ENCODE measurements at places on chromosomes 2 and 18.

GRCh38 chr2:209411296-209411695, 12.6 kb upstream of the MAP2 start:
- no peak for DNase-seq

- DNase-seq: no peak
Observed at GRCh38 chr2:73112026-73112912, 479 bp downstream of the RAB11FIP5 start.

GRCh38 chr18:48767090-48767690, 183.6 kb downstream of the SMAD7 start:
- DNase-seq: no peak

DNA sequence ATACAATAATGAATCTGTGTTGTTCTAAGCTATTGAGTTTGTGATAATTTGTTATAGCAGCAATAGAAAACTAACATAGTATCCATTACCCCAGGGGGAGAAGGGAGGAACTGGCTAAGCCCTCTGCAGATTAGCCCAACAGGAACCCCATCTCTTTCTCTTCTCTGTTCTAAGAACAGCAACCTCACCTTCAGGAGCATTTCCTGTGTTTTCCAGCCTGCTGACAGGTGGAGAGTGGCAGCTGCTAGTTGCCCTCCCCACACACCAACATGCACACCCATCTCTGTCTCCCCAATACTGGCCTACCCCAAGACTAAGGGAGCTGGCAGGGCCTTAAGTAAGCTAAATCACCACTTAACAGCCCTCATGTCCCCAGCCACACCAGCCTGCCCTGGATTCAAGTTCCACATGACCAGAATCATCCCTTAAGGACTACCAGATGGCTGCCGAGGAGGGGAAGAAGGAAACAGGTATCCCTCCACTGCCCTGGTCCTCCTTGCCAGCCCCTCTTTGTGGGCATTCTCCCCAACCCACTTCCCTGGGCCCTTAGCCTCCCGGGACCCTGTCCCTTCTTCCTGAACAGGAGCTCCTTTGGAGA, 52.8 kb downstream of the TRABD2A start:
- DNase-seq: no peak

DNA sequence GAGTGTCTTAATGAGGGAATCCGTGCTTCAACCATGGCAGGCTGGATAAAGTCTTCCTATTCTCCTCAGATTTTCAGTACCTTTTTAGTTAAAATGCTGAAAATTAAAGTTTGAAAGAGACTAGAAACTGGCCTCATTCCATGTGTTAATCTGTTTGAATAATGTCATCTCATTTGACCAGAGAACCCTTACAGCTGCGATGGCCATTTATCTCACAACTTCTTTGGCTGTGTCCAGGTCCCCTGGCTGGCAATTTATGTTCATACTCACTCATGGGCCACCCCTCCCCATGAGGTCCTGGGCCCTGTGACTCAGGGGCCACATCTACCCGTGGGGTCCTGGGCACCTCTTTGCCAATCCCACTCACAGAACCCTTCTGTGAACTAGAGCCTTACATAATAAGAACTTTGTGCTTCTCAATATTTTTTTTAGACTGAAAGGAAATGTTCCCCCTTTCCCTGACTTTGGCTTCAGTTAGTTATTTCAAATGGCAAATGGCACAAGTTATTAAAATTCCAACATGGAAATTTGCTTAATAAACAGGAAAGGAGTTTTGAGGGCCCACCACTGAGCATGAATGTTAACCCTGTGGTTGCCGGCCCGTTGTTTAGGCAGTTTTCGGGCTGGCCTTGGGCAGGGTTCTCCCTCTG, 134.6 kb downstream of the UXS1 start:
- DNase-seq: no peak

GRCh38 chr2:46411245-46411641, 68.1 kb upstream of the TMEM247 start:
- DNase-seq: no peak

DNA sequence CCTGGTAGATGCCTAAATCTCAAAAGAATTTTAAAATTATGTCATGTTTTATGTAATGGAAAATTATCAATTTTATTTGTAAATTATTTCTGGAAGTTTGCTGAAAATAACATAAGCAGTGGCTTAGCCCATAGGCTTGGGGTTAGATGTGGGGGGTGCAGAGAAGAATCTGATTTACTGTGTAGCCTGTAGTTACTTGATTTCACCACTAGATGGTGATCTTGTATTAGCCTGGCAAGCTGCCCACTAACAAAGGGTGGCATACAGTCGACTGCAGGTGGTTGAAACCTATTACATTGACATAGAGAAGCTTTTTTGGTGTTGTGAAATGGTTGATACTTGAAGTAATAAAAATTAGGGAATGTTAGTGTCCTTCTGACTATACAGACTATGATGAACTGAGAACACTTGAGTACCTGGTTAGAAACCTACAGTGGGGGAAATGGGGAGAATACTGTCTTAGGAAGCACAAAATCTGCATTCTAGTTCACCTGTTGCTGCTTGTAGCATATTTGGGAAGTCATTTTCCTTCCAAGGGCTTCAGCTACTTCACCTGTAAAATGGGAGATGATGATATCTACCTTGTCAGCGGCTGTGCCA, 191.0 kb upstream of the LHCGR start:
- peak; percentile 21 for DNase-seq

- DNase-seq: no peak
Observed at GRCh38 chr2:218019411-218020060, 16.7 kb upstream of the TNS1 start.

- DNase-seq: no peak
Observed at GRCh38 chr2:29485631-29486030, 370.4 kb downstream of the CLIP4 start.

- no peak for DNase-seq
Observed at GRCh38 chr18:32915516-32915915, 142.7 kb upstream of the KLHL14 start.

DNA sequence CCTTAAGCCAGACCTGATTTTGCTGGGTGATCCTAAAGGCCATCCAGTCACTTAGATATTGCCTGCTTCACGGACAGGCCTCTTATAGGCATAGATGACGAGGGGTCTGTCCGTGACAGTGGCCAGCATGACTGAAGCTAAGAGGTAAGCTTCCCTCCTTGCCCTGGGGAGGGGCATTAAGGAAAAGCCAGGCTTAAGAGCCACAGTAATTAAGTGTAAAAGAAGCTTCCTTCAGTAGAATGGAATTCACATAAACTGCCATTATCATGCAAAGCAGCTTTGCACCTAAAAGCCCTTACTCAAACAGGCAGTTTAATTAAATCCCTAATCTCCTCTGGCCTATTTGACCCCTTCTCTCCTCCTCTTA, 99.4 kb upstream of the PKDCC start:
- DNase-seq: no peak

GRCh38 chr2:63484481-63484880, 103.8 kb downstream of the WDPCP start:
- DNase-seq: no peak

GRCh38 chr2:32058130-32058529, 5.2 kb upstream of the SPAST start:
- no peak for DNase-seq

GRCh38 chr2:207847098-207847806, 77.5 kb upstream of the FZD5 start:
- DNase-seq: no peak

GRCh38 chr2:134250840-134251461, 2.9 kb upstream of the MGAT5 start:
- no peak for DNase-seq

DNA sequence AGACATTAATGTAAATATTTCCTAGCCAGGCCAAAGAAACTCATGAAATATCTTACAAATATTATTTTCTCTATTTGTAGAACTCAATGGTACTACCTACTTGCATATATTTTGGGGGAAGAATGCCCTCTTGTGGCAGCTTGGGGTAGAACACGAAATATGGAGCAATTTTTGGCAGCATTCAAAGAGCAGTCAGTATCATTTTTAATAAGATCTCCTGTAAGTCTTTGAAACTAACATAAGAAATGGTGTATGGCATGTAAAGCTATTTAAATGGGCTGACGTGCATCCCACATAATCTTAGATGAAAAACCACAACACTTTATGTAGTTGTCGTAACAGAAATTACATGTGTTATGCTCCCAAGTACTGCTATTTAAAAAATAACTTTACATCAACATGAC, 62.3 kb upstream of the CCDC195 start:
- DNase-seq: peak; percentile 39

- no peak for DNase-seq
Observed at GRCh38 chr2:191291471-191291870, 46.3 kb downstream of the MYO1B start.

DNA sequence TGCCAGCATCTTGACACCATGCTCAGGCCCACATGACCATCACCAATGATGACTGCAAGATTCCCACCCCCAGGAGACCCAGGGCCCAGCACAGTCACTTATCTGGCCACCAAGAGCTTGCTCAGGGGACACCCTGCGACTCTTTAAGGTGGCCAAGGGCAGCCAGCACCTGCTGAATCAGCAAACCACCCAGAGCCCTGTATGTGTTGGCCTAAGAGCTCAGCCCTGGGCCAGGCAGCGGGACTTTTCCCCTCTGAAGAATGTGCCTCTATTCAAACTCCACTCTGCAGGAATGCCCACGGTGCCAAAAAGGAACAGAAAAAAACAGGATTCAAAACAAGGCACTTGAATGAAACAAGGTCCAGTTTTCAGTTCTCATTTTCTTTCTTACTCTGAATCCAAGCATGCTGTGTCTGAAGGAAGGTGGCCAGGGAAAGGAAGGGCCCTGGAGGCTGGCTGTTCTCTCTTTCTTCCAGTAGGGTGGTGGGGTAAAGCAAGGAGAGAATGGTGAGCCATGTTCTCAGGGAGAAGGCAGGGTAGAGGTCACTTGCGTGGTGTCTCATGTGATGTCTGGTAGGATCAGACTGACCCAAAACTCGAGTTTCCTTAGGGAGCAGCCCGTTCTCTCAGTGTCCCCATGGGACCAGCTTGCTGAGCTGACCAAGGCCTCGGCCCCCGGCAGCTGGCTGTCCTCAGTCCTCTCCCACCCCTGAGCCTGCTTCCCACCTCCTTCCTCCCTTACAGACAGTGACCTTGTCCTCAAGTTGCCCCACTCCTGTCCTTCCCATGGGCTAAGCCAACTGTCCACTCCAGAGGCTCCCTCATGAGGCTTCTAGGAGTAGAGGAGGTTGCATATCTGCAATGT, 150.0 kb downstream of the RNF152 start:
- DNase-seq: no peak

- no peak for DNase-seq
Observed at GRCh38 chr18:3594760-3595368, 144.9 kb downstream of the TGIF1 start.

DNA sequence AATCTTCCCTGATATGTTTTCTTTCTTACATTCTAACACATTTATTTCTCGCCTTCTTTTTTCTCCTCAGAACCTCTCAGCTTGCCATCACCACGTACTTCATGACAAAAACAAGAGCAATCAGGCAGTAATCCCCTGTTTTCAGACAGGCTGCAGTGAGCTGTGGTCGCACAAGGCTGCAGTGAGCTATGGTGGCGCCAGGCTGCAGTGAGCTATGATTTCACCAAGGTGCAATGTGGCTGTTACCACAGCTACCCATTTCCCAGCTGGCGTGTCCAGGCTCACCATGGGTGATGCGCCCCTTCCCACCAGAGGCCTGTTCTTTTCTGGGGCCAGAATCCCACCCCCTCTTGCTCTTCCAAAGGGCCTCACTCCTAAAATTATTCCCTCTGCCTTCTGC, 25.8 kb downstream of the TCF23 start:
- no peak for DNase-seq

- no peak for DNase-seq
Observed at GRCh38 chr2:1594123-1594372, 150.3 kb downstream of the PXDN start.

- no peak for DNase-seq
Observed at GRCh38 chr2:181573140-181573736, 83.7 kb downstream of the CERKL start.

GRCh38 chr2:113291191-113291590, 12.5 kb upstream of the PAX8 start:
- DNase-seq: no peak

DNA sequence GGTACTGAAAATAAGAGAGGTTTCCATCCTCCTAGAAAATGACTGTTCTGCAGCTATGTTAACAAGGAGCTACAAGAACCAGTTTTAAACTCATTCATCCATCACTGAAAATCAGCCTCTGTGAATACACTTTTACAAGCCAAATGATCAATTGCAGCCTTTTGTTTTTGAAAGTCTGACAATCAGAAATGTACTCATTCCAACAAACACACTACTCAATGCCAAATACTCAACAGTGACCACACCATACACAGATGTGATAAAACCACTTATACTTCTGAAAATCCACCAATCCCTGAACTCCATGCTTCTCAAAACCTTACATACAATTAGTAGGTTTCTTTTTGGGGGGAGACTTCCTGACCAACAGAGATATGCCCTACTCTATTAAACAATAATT, 663.9 kb upstream of the CHAC2 start:
- no peak for DNase-seq

- DNase-seq: no peak
Observed at GRCh38 chr2:134023854-134024253, 230.0 kb upstream of the MGAT5 start.

DNA sequence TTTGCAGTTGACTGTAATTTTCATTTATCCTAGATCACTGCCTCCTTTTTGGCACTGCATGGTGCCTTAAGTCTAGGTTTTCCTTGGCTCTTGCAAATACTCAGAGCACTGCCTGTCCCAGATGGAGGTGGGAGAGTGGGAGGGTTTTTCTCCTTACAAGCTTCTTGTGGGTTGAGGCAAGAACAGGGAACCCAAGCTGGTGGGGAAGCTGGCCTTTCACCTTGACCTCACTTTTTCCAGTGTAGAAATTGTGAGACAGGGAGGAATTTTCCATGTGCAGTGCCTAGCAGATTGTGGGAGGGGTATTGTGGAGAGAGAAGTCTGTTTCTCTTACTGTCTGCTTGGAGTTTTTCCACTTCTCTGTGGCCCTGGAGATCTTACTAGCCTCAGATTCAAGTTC, 21.5 kb downstream of the GALNT1 start:
- DNase-seq: no peak

DNA sequence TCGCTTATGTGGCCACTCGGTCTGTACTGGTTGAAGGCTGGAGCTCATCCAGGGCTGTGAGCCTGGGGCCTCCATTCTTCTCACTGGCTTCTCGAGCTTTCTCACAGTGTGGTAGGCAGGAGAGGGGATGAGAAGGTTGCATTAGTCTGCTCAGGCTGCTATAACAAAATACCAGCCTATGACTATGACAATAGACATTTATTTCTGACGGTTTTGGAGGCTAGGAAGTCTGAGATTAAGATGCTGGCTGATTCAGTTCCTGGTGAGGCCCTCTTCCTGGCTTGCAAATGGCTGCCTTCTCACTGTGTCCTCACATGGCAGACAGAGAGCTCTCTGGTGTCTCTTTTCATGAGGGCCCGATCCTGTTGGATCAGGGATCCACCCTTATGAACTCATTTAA, 6.2 kb upstream of the STK25 start:
- DNase-seq: no peak

Measured in AG04450 (cell line).